ENCODE measurements at places on chromosomes 5 and 9.

DNA sequence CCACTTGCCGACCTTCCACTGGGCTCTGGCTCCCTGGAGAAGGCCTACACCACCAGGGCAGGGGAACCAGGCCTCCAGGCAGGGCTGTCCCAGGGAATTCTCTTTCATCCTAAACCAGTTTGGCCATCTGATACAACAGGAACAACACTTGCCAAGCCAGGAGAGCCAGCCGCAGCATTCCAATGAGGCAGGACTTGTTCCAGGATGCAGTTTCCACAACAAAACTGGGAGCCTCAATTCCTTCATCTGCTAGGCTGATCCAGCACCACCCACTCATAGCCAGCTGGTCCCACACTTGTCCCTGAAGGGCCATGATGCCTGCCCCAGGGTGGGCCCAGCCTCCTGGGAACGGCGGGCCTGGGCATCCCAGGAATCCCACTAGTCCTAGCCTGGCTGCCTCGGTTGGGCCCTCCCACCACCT lies 26.0 kb downstream of the BICD2 start:
- DNase-seq = no peak

DNA sequence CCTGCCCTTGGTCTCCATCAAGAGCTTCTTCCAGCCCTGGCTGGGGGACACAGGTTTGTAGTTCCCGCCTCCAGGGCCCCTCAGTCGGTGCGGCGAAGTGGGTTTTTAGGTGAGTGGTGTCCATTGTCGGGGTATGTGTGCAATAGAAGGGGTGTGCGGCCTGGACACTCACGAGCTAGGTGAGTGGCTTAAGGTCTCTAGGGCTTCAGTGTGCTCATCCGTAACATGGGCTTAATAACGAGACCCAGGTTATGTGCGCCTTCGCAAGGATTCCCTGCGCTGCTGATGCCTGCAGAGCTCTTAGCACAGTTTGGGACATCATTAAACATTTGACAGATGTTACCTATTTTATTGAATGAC lies 656 bp downstream of the CEP78 start:
- DNase-seq = no peak

DNA sequence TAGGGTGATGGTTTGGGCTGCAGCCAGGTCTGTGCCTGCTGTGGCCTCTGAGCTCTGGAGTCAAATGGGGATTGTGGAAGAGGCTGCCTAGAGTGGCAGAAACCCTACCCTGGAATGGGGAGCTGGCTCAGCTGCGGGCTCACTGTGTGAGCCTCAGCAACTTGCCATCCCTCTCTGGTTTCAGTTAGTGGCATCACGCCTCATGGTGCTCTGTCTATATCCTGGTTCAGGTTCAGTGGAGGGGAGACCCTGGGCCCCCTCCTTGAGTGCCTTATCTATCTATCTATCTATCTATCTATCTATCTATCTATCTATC lies 132.6 kb downstream of the PHF2 start:
- no peak for DNase-seq

DNA sequence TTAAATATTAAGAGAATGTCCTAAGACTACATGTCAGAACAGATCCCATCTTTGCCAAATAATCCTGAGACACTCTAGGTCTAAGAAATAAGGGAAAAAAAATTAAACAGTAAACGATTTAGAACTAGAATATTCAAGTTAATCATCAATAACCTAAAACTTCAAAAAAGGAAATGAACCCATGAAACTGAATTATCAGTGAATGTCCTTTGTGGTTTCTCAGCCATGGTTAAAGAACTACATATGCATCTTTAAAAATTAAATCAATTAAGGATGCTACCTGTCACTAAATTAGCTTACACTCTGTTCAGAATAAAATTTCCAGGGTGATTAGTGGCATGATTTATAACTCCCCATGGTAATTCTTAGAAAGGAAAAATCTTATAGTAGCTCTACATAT lies 850.0 kb upstream of the C9orf72 start:
- no peak for DNase-seq

DNA sequence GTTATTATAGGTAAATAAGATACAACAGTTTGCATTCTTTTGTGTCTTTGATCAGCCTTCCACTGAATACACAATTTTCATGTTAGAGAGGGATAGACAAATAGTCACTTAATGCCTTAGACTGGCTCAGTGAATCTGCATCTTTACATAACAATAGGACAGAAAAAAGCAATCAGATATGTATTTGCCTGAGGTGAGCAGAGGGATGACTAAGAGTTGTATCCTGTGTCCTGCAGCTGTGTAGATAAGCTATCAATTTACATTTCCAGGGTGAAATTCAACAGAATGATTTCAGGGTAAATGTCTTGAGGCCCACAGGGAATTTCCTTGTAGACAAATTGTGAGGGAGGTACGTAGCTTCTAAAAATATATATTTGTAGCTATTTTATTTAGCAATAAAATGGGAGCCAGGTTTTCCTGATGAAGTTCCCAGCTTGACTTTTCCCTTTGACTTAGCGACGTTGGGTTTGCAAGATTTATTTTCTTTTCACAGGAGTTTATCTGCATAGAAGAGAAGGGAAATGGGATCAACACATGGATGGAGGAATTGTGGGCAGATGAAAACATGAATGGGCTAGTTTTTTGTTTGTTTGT lies 586.1 kb upstream of the CDH6 start:
- DNase-seq = no peak

DNA sequence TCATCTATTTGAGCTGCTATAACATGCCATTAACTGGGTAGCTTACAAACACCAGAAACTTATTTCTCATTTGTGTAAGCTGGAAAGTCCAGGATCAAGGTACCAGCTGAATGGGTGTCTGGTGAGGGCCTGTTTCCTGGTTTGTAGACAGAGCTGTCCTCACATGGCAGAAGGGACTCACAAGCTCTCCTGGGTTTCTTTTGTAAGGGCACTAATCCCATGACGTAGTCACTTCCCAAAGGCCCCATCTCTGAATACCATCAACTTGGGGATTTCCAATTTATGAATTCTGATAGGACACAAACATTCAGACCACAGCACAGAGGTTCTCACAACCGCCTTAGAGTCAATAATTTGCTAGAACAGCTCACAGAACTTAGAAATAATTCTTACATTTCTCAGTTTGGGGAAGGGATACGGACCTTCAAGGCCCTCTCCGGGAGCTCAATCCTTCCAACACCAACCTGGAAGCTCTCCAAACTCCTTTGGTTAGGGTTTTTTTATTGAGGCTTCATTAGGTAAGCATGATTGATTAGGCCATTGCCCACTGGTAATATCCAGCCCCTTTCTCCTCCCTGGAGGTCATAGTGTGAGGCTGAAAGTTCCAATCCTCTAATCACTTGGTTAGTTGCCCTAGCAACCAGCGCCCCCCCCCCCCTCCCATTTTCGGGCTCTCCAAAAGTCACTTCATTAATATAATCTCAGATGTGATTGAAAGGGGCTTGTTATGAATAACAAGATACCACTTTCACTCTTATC lies 7.6 kb upstream of the DNAJA1 start:
- DNase-seq = no peak

GRCh38 chr5:14414007-14414406 lies 167.6 kb upstream of the OTULINL start:
- DNase-seq = no peak

GRCh38 chr9:130054325-130054786 lies 650 bp downstream of the GPR107 start:
- DNase-seq = no peak

- DNase-seq = peak; percentile 32
These were observed 52.1 kb downstream of the IL31RA start for GRCh38 chr5:55903121-55903701.

GRCh38 chr5:176744584-176744965 lies 65.8 kb upstream of the UNC5A start:
- no peak for DNase-seq

GRCh38 chr5:148996270-148996669 lies 66.6 kb downstream of the SH3TC2 start:
- no peak for DNase-seq

GRCh38 chr9:6080154-6080716 lies 64.8 kb upstream of the RANBP6 start:
- peak; percentile 12 for DNase-seq

DNA sequence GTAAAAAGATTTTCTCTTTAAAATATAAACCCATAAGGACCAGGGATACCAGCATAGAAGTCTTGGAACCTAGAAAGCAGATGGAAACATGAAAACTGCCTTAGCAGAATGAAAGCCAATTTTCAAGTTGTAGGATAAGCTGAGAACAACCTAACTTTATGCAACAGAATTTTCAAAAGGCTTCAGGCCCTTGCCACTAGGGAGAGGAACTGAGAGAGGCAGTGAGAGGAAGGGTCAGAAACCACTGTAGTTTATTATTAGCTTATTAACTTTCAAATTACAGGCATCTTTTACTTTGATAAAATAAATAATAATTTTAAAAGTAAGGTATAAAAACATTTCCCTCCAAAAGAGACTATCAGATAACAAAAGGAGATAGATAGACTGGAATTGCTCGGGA lies 33.4 kb downstream of the FAM81B start:
- no peak for DNase-seq

GRCh38 chr9:93576258-93577077 lies at the start of gene PHF2:
TSS of gene PHF2 (plus strand) at chr9:93576584. CDS start at chr9:93576774, 190 bp downstream.
- no peak for DNase-seq

DNA sequence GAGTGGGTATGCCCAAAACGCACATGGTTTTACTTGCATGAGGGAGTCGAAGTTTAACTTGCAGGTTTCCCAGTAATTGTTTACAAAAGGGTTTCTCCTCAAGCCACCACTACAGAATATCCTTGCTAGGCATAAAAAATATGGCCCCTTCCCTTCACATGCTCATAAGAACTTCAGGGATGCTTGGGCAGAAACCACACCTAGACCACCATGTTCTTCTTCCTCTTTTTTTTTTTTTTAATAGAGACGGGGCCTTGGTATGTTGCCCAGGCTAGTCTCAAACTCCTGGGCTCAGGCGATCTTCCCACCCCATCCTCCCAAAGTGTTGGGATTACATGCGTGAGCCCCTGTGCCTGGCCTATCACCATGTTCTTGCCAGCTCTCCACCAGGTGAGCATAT lies 18.6 kb upstream of the PLIN2 start:
- DNase-seq = no peak

- DNase-seq = no peak
These were observed 40.5 kb downstream of the NCS1 start for GRCh38 chr9:130212543-130213297.

DNA sequence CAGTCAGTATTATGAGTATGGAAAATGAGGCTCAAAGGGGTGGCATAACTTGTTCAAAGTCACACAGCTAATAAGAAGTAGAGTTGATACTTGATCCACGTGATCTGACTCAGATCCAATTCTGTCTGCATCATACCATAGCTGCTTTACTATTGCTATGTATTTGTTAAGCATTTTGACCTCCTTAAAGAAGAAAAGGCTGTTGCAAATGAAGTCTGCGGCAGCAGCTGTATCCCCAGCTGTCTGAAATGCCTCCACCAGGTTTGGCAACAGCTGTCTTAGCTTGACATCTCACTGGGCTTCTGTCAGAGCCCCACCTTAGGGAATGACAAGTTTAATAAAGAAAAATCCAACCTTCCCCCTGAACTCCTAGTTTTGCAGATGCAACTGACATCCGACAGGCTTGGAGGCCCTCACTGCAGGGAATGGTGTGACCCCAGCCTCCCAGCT lies 75.6 kb upstream of the SLC44A1 start:
- no peak for DNase-seq

- no peak for DNase-seq
These were observed 24.9 kb downstream of the POU5F2 start for GRCh38 chr5:93716453-93716852.

DNA sequence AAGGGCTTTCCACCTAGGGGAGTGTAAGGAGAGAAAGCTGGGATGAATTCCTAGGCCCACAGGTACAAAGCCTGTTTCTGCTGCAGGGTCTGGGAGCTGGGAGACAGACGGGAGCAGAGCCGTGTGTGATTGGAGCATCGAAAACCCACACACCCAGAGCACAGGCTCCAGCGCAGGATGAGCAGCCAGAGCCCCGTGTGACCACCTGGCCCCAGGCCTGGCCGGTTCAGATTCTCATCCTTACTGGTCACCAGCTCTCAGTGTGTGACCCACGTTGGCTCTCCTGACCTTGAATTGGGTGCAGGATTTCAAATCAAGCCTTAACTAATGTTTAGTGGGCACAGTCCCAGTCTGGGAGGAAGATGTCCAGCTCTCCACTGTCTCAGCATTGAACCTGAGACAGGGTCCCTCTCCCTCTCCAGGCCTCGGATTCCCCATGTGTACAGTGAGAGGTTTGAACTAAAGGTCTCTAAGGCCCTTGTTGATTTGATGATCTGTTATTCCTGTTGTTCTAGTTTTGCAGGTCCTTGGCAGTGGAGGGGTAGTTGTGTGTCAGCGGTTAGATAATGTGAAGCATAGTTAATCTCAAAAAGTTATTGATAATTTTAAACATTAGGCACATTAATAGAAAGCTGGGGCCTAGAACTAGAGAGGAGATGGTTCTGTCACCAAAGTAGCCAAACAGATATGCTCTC lies 50.1 kb downstream of the PPARGC1B start:
- DNase-seq = no peak

- no peak for DNase-seq
These were observed 78.0 kb downstream of the CFAP77 start for GRCh38 chr9:132487980-132488535.

GRCh38 chr5:132979367-132979940 lies 16.0 kb upstream of the AFF4 start:
- DNase-seq = no peak

DNA sequence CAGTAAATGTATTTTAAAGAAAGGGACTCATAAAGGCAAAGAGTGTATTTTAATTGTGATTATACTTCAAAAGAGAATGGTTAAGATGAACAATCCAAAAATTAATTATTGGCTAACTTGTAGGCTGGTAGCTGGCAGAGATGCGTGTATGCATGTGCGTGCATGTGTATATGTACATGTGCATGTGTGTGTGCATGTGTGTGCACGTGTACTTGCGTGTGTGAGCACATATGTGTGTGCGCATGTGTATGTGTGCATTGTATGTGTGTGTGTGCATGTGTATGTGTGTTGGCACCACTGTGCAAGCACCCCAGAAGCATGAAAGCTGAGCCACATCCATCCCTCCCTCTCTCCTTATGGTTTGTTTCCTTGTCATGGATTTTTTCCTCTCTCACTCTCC lies 83.0 kb upstream of the SLC1A3 start:
- DNase-seq = no peak

GRCh38 chr9:133979273-133979920 lies 12.7 kb downstream of the VAV2 start:
- DNase-seq = no peak

- DNase-seq = no peak
These were observed 891.3 kb downstream of the TLE1 start for GRCh38 chr9:80797831-80798688.

DNA sequence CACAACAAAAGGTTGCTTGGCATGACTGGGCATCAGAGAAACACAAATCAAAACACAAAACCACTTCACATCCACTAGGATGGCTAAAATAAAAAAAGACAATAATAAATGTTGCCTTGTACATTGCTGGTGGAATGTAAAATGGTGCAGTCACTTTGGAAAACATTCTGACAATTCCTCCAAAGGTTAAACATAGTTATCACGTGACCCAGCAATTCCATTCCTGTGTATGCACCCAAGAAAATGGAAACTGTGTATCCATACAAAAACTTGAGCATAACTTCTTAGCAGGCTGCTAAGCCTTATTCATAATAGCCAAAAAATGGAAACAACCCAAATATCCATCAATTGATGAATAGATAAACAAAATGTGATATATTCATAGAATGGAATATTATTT lies 10.2 kb upstream of the SLC46A2 start:
- no peak for DNase-seq
